ENCODE measurements at places on chromosomes 2 and 18.

- no peak for DNase-seq
Observed at GRCh38 chr2:6926071-6926732, 9.0 kb downstream of the RNF144A start.

DNA sequence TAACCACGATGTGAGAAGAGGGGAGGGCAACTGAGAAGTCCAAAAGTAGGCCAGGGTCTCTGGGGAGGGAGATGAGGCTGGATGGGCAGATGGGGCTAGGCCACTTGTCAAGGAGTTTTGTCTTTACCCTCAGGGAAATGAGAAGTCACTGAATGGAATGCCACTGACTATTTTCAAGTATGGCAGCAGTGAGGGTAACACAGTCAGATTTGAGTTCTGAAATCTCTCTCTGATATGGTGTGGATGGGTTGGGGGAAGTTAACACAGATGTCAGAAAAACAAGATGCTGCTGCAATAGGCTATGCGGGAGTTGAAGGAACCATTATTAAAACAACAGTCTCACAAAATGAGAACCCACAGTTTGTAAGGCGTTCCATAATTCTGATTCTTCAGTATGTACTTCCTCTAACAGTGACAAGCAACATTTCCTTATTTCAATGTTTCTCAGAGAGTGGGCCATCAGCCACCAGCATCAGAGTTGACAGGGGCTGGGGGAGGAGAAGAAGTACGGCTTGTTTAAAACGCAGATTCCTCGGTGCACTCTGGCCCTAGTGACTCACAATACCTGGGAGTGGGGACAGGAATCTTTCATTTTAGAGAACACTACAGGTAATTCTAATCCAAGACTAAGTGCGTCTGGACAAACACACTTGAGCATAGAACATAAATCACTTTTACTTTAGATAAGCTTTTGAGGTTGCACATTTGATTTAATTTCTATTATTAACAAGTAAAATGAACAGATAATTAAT lies 301.5 kb upstream of the LYPD1 start:
- no peak for DNase-seq

DNA sequence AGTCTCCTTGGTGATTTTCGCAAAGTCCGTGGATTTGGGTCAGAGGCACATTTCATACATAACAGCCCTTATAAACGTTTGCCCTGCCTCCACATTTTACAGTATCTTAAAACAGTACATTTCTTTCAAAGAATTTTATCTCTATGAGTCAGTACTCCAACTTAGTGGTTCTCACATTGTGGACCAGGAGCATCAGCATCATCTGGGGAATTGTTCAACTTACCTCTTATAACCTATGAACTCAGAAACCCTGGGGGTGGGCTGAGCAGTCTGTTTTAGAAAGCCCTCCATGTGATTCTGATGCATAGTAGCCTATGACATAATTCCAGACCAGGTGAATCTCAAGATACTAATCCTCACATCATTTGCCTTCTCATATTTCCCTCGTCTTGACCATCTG lies 12.4 kb downstream of the SUPT7L start:
- peak; percentile 85 for DNase-seq

- DNase-seq = no peak
Observed at GRCh38 chr2:238167344-238167715, 8.6 kb downstream of the ERFE start.

DNA sequence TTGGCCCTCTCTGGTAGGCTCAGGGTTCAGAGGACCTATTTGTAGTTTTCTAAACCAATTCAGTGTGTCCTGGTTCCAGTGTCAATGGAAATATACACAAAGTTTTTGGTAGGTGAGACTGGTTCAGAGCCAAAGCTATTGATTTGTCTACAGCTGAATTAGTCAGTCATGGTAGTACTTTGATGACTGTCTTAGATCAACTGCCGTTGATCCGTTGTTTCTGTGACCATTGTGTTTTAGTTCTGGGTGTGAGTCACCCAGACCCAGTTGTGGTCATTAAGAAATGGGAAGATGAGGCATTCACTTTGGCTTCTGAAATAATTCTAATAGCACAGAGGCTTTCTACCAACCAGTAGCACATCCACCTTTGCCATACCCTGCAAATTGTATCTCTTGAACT lies 16.0 kb upstream of the RPE start:
- DNase-seq = no peak

DNA sequence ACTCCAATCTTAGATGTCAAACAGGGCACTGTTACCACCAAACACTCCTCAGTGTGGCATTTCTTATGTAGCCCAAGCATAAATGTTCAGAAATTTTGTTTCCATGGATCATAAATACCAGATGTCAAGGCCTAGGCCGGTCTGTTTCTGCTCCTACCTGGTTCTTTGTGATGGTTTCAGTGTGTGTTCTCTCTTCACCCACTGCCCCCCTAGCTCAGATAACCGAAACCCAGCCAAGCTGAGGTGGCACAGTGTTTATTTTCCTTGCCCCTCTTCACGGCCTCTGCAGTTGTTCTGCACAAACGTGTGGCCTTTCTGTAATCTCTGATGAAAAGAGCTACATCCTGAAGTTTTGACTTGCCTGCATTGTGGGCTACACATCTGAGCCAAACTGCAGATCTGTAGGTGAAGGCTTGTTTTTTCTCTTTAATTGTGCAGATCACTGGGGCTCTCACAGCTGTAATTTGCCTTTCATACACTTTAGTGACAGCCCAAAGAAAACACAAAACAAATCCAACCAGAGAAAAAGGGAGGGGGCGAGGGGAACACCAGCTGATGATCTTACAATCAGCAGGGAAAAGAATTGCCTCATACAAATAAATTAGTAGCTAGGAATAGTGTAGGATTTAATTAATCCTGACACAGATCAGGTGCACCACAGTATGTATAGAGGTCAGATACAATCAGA lies 99.1 kb downstream of the NRP2 start:
- no peak for DNase-seq

GRCh38 chr2:12716032-12716281 lies 779 bp upstream of the TRIB2 start:
- DNase-seq = peak; percentile 35

GRCh38 chr2:9085353-9085752 lies 81.9 kb upstream of the MBOAT2 start:
- DNase-seq = no peak

GRCh38 chr2:145715601-145716000 lies 1195.7 kb upstream of the ZEB2 start:
- no peak for DNase-seq

DNA sequence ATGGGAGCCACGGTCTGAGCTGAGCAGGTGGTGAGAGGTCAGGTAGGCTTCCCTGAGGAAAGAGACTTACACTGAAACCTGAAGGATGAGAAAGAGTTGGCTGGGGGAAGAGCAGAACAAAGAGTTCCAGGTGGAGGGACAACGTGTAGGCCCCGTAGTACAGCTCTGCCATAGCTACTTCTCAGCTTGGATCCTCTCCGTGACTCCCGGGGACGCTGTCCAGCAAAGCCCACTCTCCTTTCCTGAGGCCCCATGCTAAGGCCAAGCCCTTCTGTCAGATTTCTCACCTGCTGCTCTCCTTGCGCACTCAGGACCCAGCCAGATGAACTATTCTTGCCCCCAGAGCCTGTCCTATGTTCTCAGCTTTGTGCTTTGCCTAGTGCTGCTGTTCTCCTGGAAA lies 173.8 kb downstream of the GALNT1 start:
- no peak for DNase-seq

DNA sequence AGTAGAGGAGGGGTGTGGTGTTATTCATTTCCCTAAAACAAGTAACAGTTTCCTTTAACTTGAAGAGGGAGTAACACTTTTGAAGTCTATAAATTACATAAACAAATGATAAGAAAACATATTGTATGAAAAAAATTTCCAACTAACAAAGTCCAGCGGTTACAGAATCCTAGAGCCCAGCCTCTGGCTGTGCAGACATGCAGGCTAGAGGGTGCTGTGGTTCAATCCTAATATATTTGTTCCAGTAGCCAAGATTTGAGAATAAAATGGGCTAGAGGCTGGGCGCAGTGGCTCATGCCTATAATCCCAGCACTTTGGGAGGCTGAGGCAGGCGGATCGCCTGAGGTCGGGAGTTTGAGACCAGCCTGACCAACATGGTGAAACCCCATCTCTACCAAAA lies 56.9 kb downstream of the WDR75 start:
- DNase-seq = no peak

DNA sequence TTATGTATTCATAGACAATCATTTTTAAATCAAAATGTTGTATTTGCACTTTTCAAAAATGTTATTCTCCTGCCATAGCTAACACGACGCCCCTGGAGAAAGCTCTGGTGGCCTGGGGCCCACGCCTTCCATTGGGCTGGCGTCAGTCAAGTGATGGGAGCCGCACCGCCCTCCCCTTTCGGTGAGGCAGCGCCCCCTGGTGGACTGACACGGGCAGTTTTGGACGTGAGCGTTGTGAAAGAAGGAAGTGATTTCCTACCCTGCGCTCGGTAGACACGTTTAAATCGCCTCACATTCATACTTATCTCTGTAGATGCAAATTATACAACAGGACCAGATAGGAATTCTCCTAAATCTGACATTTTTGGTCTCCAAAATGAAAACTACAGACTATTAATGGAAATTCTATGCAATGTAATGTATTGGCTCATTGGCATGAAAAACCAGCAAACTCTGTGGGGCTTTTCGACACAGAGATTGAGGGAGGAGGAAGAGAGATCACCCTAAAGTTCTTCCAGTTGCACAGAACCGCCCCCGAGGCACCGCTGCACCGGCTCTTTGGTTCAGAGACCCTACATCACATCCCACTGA lies 326.2 kb upstream of the SOX11 start:
- DNase-seq = no peak

DNA sequence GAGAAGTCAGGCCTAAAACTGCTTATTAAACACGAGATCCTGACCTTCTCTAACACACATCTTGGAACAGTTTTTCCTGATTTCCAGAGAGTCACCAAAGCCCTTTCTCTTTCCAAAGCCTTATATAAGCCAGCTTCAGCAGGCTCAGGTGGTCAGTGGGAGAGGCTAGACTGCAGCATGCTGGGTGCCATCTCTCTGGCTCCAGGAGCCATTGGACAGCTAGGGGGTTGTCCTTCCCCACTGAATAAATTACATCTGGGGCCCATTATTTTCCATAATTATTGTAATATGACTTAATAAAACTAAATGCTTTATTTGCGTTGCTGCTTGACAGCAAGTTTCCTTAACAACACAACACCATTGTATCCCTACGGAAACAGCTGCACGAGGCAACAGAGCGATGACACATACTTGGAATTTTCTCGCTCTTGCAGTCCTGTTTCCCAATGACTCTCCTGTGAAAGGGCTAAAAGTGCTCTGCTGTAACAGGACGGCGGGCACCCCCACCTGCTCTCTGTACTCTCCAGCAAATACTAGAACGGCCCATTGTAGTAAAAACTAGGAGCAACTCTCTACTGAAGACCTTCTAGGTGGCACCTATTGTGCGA lies 160.6 kb downstream of the RNF144A start:
- no peak for DNase-seq
